ENCODE measurements at places on chromosomes 1 and 21.
A peak's percentile ranks its signal among the peaks of the same experiment; 100 is the strongest.

GRCh38 chr1:23801338-23801748 lies 789 bp upstream of the GALE start:
- DNase-seq = peak; percentile 78

DNA sequence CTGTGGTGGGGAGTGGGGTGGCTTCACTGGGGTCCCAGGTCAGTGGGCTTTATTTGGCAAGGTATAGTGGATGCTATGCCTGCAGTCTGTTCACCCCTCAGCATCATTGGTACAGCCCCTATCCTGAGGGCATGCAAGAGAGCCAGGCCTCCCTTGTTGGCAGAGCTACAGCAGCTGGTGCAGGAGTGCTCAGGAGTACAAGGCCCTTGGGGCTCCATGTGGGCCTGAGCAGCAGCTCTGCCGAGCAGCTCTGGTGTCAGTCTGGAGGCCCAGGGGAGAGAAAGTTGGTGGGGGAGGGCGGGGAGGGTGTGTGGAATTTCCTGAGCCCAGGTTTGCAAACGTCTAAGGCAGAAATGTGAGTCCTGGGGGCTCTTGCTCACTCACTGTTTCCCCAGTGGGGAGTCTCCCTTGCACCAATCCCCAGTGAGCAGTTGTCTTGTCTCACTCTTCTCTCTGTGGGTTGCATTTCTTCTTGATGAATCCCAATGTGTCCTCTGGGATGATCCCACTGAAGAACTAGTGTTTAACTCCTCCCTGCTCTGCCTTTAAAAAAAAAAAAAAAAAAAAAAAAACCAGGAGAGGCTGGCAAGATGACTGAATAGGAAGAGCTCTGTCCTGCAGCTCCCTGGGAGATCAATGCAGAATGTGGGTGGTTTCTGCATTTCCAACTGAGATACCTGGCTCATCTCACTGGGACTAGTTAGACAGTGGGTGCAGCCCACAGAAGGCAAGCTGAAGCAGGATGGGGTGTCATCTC lies 39.5 kb upstream of the CYP4X1 start:
- no peak for DNase-seq

GRCh38 chr1:1144122-1144842 lies 28.4 kb upstream of the C1orf159 start:
- DNase-seq = no peak

DNA sequence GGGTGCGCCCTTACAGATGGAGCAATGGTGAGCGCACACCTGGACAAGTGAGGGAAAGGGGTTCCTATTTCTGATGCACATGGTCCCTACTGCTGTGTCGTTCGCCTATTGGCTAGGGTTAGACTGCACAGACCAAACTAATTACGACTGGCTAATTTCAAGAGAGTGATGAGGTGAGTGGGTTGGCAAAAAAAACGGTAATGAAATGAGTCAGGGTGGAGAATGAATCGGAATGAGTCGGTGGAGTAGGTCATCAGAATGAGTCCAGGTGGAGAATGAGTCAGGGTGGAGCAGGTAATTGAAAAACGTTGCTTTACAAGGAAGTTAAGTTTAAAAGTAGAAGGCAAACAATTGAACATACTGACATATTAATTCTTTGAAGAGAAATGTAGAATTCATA lies 79.8 kb downstream of the WDR4 start:
- no peak for DNase-seq

- no peak for DNase-seq
These were observed 153.4 kb downstream of the GALNT2 start for GRCh38 chr1:230220478-230220877.

GRCh38 chr1:70061231-70061630 lies 144.1 kb downstream of the LRRC40 start:
- DNase-seq = no peak
